Epithelial cell of proximal tubule (primary cell): ENCODE measurements at places on chromosomes 2 and 18. TPM values are rescaled to one million over a fixed set of nuclear protein-coding genes. Genes with fewer than 3 reads are reported as not detected.

GRCh38 chr2:120684289-120685065 lies 51.2 kb upstream of the GLI2 start:
- no peak for DNase-seq

The SOWAHC gene
- total RNA-seq, result 9.2 and 22.5 TPM in 2 replicates

- DNase-seq, result no peak
Measured at GRCh38 chr2:5794012-5794411, 101.8 kb downstream of the SOX11 start.

DNA sequence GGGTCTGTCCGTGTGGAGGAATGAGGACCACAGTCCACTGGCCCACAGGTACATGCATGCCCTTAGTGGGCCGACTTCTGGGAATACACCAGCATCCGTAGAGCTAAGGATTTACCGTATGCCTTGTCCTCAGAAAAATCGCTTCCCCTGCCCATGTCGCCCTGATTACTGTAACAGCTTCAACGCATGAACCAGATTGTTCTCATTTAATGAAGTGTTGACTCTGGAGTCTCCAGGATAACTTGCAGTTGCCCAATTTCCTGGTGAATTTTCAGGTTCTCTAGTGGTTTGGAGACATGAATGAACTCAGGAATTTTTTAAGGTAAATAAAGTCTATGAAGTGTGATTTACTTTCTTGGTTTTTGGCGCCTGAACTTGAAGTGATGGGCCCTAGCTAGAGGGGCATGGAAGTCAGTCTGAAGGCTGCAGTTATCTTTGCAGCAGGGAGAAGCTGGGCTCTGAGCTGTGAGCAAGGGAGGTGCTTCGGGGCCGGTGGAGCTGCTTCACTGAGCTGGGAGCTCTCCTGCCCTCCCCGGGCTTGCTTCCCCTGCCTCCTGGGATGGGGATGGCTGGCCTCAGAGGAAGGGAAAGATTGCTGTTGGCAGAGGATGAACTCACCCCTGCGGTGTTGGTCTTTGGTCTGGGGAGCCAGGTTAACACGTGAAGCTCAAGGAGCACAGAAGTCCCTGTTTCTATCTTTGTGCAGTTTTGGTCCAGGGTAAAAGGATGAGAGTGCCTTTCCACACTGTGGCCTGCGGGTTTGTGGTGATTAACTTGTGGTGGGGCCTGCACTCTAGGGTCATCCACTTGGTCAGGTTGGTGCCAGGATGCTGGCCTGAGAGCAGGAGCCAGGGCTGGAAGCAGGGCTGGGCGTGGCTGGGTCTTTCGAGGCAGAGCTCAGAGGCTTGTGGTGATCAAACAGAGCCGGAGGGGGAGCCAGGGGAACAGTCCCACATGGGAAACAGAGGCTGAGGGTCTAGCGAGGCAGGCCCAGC lies 28.1 kb downstream of the TCF7L1 start:
- no peak for DNase-seq

DNA sequence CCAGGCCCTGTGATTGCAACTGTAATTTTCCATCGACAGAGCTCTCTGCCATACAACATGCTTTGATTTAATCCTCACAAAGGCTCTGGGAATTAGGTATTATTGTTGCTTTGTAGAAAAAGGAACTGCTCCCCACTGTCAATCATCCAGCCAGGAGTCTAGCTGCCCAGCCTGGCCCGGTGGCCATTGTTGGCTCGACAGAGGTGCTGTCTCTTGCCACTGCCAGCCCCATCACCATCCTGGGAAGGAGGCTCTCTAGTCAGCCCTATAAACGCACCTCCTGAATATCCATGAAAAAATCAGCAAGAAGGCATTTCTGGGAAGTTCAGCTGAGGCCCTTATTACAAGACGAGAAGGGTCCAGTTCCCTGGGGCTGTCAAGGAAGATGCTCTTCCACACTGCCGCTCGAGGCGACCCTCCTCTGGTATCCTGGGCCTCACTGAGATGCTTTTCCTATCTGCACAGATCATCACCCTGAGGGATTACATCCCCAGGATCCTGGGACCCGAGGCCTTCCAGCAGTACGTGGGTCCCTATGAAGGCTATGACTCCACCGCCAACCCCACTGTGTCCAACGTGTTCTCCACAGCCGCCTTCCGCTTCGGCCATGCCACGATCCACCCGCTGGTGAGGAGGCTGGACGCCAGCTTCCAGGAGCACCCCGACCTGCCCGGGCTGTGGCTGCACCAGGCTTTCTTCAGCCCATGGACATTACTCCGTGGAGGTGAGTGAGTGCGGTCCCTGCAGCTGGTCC lies 71.0 kb downstream of the TPO start:
- DNase-seq, result no peak
